ENCODE measurements at places on chromosomes 13 and 19. TPM values are rescaled to one million over a fixed set of nuclear protein-coding genes. Genes with fewer than 3 reads are reported as not detected.
A peak's percentile ranks its signal among the peaks of the same experiment; 100 is the strongest.

- H3K27me3 ChIP-seq = peaks cover 27% of the 10 kb centered on the region
- H3K4me3 ChIP-seq = peak overlapping the region; percentile 21
- no peaks in the 10 kb centered on the region for H3K36me3 ChIP-seq
- H3K4me1 ChIP-seq = peaks cover 12% of the 10 kb centered on the region
- no peak overlapping the region for H3K27ac ChIP-seq
- DNase-seq = peak; percentile 50
Observed at GRCh38 chr19:41997851-41998229, 3.8 kb upstream of the ATP1A3 start.

GRCh38 chr19:29586401-29586800, 19.7 kb upstream of the POP4 start:
- H3K4me1 ChIP-seq = no peaks in the 10 kb centered on the region
- no peak for DNase-seq
- no peak overlapping the region for H3K27ac ChIP-seq
- no peak overlapping the region for H3K4me3 ChIP-seq
- H3K36me3 ChIP-seq = no peaks in the 10 kb centered on the region

- no peaks in the 10 kb centered on the region for H3K27me3 ChIP-seq
- no peak overlapping the region for H3K4me3 ChIP-seq
- no peak for DNase-seq
- H3K36me3 ChIP-seq = no peaks in the 10 kb centered on the region
Observed at GRCh38 chr19:38494379-38494778, 60.9 kb downstream of the RYR1 start.

GRCh38 chr13:50476577-50477285, 366.8 kb downstream of the DLEU7 start:
- H3K36me3 ChIP-seq = no peaks in the 10 kb centered on the region
- H3K27me3 ChIP-seq = no peaks in the 10 kb centered on the region
- H3K27ac ChIP-seq = no peak overlapping the region
- no peak overlapping the region for H3K4me3 ChIP-seq
- H3K4me1 ChIP-seq = no peaks in the 10 kb centered on the region

- H3K36me3 ChIP-seq = peaks cover 2% of the 10 kb centered on the region
- peak overlapping the region; percentile 90 for H3K4me3 ChIP-seq
- no peak for DNase-seq
- H3K27me3 ChIP-seq = no peaks in the 10 kb centered on the region
- H3K27ac ChIP-seq = peak overlapping the region; percentile 48
Observed at GRCh38 chr13:100673376-100673712, 1.3 kb downstream of the TMTC4 start.

DNA sequence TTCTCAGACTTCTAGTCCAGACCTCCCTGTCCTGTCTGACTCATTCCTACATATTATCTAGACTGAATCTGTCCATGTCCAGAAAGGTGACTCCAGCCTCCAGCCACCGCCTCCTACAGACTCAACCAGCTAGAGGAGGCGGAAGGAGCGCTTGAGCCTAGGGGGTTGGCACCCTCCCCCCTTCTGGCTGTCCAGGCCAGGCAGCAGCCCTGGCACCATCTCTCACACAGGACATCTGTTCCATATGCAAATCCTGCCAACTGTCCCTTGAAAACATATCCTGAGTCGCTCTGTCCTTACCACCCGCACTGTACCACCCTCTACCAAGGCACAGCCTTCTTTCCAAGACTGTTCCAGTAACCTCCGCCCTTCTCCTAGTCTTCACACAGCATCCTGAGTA, 150.7 kb upstream of the WASF3 start:
- H3K4me1 ChIP-seq = no peaks in the 10 kb centered on the region
- peaks cover 4% of the 10 kb centered on the region for H3K36me3 ChIP-seq
- no peak for DNase-seq
- H3K4me3 ChIP-seq = no peak overlapping the region
- no peak overlapping the region for H3K27ac ChIP-seq

DNA sequence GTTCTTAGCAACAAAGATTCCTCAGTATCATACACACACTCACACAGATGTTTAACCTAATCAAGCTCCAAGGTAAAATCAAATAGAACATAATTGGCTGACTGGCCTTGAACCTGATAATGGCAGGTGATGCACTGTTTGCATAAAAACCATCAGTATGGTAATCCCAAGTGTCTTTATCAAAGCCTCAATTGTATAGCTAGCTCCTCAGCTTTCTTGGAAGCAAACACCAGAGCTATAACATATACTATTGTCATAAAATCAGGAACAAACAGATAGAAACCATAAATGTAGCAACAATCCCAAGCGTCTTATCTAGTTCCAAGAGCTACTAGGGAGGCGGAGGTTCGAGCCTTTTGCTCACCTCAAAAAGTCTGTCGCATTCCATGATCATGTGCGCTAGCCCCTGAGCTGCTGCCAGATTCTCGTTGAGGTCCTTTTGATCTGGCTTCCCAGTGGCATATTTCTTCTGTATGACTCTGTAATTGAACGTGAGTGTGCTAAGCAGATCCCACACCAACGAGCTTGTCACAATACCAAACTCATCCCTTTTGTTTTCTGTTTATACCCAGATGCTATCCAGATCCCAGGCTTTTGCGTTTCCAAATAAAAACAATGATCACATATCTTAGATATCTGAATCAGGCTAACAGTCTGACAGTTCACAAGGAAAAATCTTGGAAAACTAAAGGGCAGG, 95.3 kb downstream of the KL start:
- peak overlapping the region; percentile 14 for H3K27ac ChIP-seq
- peaks cover 36% of the 10 kb centered on the region for H3K4me1 ChIP-seq
- DNase-seq = no peak
- peaks cover 93% of the 10 kb centered on the region for H3K36me3 ChIP-seq
- no peaks in the 10 kb centered on the region for H3K27me3 ChIP-seq
- no peak overlapping the region for H3K4me3 ChIP-seq

GRCh38 chr19:30376272-30376671, 4.1 kb downstream of the ZNF536 start:
- H3K4me1 ChIP-seq = peaks cover 6% of the 10 kb centered on the region
- H3K27ac ChIP-seq = no peak overlapping the region
- H3K4me3 ChIP-seq = no peak overlapping the region
- H3K27me3 ChIP-seq = peaks cover 5% of the 10 kb centered on the region
- DNase-seq = no peak

DNA sequence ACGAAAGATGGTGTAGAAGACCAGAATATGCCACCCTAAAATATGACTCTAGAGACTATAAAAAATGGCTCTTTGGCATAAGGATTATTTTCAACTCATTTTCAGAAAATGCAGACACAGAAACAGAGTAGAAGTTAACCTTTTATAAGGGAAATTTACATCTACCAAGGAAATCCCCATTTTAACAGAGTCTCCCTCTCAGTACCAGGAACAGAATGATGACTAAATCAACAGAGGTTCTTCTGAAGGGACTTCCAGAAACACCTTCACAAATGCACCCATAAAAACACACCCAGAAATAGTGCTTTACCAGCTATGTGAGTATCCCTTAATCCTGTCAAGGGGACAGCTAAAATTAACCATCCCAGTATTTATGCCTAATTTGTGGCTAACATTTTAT, 29.1 kb downstream of the PLPP2 start:
- no peak for DNase-seq
- H3K36me3 ChIP-seq = no peaks in the 10 kb centered on the region

Gene LONP1
- total RNA-seq = 160 TPM

Gene ZNF112
- total RNA-seq = 7.8 TPM

Gene B9D2
- total RNA-seq = 10.7 TPM

Gene GPR183
- total RNA-seq = not detected

Gene CACNA1A
- total RNA-seq = 3.2 TPM

Gene STOML3
- not detected for total RNA-seq

Gene ZNF816
- total RNA-seq = 6.4 TPM
